ENCODE measurements at places on chromosomes 16 and 17.

GRCh38 chr17:65064452-65065019, 8.0 kb upstream of the GNA13 start:
- DNase-seq: no peak

GRCh38 chr16:18801145-18801972, at the start of gene ARL6IP1:
TSS of gene ARL6IP1 (minus strand) at chr16:18801549. CDS start at chr16:18801466, 83 bp downstream.
- peak; percentile 100 for DNase-seq

- no peak for DNase-seq
Observed at GRCh38 chr17:63433746-63434591, 12.1 kb downstream of the CYB561 start.

- DNase-seq: peak; percentile 55
Observed at GRCh38 chr16:67177743-67178699, 5.7 kb downstream of the MATCAP1 start.

DNA sequence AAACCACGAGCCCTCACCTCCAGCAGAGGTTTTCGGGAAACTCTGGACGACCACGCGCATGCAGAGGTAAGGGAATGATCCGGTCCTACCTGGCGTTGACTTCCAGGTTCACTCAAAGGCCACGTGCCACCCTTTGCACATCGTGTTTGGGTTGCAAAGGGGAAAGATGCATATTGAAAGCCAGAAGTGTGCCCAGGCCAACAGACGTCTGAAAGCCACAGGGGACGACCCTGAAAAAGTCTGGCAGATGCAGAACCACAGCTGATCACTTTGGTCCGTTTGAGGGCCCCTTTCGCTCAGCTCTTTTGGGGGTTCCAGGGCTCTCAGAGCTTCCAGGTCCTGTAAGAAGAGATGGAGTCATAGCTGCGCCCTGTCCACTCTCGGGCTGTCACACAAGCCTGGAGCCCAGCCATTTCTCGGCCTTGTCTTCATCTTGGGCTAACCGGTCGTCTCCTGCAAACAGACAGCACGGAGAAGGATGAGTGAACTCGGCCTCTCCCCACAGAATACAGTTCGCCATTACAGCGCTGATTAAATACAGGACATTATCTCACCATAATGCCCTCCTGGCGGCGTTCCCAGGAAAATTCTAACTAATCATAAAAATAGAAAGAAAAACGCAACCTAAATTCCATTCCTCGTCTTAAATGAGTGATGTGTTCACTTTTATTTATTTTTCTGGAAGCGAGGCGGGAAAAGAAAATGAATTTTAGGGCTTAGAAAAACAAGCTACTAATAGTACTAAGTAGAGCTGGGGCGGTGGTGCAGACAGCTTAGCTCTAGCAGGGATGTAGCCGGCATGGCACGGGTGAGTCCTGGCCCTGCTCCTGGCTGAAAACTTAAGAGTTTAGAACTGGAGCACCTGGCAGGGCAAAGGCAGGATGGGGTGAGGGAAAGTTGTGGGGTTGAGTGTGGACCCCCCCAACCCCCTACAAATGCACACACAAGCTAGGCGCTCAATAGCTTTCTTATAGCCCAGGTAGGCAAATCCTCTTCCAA, 45.5 kb upstream of the ZFHX3 start:
- no peak for DNase-seq
